ENCODE measurements at places on chromosomes 5 and 9. TPM values are rescaled to one million over a fixed set of nuclear protein-coding genes. Genes with fewer than 3 reads are reported as not detected.

DNA sequence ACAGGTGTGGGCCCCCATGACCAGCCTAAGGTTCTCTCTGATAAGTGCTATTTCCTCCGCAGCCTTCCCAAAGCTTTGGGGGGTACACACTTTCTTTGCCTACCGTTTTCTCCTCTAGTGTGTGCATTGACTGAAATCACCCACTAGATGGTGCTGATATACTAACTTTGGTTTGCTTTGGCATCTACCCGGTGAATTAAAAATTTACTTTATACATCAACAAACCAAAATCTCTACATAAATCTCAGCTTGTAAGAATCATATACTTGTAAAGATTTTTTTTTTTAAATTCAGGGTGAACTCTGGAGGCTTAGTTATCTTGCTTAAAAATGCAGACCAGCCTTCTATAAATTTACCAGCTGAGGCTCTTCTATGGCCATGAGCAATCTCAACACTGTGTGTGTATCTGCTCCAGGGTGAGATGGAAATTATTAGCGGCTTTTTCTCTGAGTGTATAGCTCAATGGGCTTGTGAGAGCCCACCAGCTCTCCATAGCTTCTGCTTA is 475.7 kb upstream of the TNC start:
- no peak for DNase-seq

GRCh38 chr5:78500028-78500427 is 139.6 kb downstream of the SCAMP1 start:
- no peak for DNase-seq

GRCh38 chr5:160359242-160359641 is 11.2 kb downstream of the C1QTNF2 start:
- no peak for DNase-seq

DNA sequence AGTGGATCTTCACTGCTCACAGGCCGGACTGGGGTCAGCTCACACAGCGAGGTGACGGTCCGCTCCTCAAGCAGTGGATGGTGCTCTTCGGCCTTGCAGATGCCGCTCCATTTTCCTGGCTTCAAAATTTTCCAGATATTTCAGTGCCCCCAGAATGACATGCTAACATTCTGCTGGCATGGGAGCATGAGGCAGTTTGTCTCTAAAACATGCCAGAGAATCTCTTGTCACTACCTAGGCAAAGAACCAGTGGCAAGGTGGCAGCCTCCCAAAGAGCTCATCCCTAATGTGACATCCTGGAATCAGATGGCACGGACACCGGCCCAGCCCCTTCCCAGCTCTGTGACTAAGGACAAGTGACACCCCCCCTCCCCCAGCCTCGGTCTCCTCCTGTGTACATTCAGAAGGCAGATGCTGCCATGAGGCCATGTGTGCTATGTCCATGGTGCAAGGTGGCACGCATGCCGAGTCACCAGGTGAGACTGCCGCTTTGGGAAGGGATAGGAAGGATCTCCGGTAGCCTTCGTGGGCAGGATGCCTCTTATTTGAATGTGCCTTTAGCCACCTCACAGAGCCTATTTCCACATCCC is 2.7 kb downstream of the S1PR3 start:
- DNase-seq, result no peak

DNA sequence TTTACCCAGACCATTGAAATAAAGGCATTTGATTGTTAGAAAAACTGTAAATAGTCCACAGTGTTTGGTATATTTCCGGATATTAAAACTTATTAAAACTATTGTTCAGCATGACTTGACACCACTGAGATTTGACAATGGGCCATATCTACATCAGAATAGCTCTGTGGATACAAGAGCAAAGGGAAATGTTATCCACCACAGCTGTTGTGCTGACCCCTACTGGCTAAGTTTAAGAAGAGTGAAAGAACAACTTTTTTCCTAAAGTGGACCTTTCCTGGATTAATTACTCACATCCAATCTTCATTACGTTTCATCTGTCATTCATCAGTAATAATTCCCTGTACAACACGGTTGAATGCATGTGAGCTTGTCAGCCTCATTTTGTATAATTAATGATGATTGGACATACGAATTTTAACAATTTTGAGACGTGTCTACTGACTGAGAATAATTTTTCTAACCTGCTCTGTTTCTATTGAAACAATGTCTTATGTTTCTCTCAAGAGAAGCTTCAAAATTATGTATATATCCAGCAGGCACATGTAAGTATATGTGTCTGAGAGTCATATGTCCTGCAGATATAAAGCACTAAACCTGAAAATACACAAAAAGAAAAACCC is 1952.6 kb downstream of the MAT2B start:
- no peak for DNase-seq

DNA sequence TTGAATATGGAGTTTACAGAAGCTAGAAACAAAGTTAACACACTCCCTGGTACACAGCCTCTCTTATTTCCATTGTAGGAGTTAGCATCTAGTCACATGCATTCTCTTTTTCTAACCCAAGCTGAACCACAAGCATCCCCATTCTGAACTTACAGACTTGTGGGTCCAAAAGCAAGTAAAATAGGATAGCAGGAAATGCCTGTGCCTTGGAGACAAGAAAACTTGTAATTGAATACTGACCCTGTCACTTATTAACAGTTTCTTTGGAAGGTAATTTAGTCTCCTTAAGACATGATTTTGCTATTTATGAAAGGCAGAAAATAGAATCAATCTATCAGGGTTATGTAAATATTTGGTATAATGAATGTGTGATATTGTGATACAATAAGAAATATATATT is 353.6 kb downstream of the TLE4 start:
- no peak for DNase-seq

DNA sequence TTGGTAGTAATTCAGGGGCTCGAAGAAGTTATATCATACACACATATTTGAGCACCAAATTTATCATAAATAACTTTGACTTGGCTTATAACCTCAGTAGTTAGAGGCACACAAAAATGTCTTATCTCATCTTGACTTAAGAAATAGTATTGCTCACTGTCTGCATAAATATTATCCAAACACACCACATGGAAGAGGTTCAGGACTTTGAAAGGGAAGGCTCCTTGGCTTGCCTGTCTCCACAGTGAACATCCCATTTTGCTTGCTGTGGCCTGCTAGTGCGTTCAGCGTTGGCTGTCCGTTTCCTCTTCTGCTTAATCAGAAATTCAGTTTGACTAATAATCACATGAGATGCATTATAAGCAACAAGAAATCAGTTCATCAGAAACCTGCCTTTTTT is 13.9 kb downstream of the GRXCR2 start:
- no peak for DNase-seq

DNA sequence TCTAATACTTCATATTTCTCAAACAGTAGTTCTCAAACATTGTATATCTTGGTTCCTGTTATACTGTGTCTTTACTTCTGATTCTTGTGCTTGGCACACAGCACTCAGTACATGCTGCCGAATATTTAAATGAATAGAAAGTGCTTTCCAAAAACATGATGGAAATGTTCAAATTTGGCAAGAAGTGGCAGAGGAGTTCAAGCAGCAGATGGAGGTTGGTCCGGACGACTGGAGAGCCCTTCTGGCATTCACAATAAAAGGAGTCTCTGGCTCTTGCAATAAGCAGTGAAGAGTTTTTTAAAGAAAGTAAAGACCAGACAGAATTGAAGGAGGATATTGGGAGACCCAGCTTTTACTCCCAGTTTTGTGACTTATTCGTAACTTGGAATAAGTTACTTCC is 36.3 kb downstream of the TSTD2 start:
- no peak for DNase-seq

GRCh38 chr5:140322751-140323731 is 20.1 kb upstream of the PFDN1 start:
- no peak for DNase-seq

DNA sequence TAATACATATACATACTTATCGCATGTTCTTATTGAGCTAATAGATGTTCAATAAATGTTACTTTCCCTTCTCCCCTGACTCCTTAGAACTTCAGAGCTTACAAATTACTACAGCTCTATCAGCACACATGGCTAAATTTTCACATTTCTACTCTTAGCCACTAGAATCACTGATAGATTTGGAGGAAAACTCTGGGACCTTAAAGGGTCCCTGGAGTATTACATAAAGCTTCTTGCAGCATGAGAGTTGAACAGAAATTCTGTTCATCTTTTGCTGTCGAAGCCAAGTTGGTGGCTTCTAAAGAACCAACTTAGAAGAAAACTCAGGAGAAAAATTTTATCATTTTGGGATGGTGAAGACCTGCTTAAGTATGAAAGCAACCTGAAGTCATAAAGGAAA is 15.5 kb downstream of the B4GALT1 start:
- DNase-seq, result no peak

GRCh38 chr9:69054989-69055388 is 19.4 kb downstream of the FXN start:
- no peak for DNase-seq

- no peak for DNase-seq
These were observed 225.9 kb downstream of the VPS13A start for GRCh38 chr9:77403239-77403638.

- no peak for DNase-seq
These were observed 34.1 kb upstream of the PDE8B start for GRCh38 chr5:77176429-77176828.

GRCh38 chr9:6959270-6960000 is 201.7 kb downstream of the KDM4C start:
- no peak for DNase-seq

- DNase-seq, result no peak
These were observed 125.1 kb downstream of the RPS23 start for GRCh38 chr5:82152978-82153481.

GRCh38 chr5:110751902-110752762 is 13.3 kb downstream of the SLC25A46 start:
- DNase-seq, result no peak

WASHC1 gene
- total RNA-seq, result 17.5 TPM

GRCh38 chr5:153926201-153926600 is 112.5 kb downstream of the FAM114A2 start:
- DNase-seq, result no peak

GRCh38 chr5:116573702-116574366 is 789 bp downstream of the SEMA6A start:
- DNase-seq, result no peak

- no peak for DNase-seq
These were observed 18.9 kb upstream of the TTC33 start for GRCh38 chr5:40774623-40775022.

GRCh38 chr5:137490591-137490990 is 8.5 kb downstream of the SPOCK1 start:
- no peak for DNase-seq

DNA sequence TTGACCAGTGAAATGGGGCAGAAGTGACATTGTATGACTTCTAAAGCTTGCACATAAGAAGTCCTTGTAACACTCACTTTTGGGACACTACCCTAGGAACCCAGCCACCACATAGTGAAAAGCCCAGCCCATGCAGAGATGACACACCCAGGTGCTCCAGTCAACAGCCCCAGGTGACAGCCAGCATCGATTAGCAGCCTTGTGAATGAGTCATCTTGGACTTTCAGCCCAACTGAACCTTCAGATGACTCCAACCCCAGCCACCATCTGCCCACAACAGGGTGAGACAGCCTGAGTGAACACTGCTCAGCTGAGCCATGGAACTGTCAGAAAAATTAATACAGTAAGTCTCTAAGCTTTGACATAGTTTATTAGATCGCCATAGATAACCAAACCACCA is 458.6 kb downstream of the ZSWIM6 start:
- DNase-seq, result no peak

GRCh38 chr5:91114658-91115057 is 268.5 kb downstream of the ARRDC3 start:
- DNase-seq, result no peak

DNA sequence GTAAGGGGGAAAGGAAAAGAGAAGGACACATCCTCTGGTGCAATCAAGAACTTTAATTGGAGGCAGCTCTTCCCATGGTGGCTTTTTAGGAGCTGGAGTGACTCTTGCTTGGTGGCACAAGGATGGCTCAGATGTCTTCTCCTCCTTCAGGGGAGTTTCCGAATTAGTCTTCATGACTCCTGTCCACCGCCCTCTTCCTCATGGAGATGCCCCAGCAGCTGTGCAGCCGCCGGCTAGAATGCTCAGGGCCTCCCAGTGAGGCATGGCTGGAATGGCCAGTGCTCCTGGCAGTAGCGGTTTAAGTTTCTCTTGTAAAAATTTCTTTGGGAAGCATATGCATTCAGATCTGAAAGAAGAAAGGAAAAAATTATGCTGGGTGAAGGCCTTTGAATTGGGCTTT is 8.8 kb upstream of the TEX53 start:
- DNase-seq, result no peak

KIAA0825 gene
- 6.2 TPM for total RNA-seq

DNA sequence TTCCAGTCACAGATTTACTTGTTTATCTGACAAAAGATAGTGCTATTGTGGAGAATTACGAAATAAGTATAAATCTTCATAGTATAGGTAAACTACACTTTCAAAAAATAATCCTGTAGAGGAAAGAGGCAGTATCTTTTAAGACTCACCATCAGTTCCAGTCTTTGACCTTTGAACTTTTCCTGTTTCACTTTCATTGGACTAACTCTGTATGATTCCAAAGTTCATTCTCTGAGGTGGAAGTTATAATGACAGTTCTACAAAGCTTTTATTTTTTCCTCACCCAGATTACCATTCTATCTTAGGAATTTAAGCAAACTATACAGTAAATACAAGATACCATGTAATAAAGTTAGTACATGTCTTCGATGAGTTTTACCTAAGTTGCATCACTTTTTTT is 901.3 kb upstream of the SEMA6A start:
- DNase-seq, result no peak

- no peak for DNase-seq
These were observed 332.5 kb upstream of the RPS23 start for GRCh38 chr5:82610686-82611085.

PLAC8L1 gene
- not detected for total RNA-seq

TPPP gene
- total RNA-seq, result not detected

TAF11L10 gene
- total RNA-seq, result not detected

- no peak for DNase-seq
These were observed 46.4 kb upstream of the MEF2C start for GRCh38 chr5:88929385-88929784.

ACSL6 gene
- 1.5 TPM for total RNA-seq

- DNase-seq, result peak; percentile 53
These were observed 26.1 kb upstream of the FCN1 start for GRCh38 chr9:134943836-134944235.

DNA sequence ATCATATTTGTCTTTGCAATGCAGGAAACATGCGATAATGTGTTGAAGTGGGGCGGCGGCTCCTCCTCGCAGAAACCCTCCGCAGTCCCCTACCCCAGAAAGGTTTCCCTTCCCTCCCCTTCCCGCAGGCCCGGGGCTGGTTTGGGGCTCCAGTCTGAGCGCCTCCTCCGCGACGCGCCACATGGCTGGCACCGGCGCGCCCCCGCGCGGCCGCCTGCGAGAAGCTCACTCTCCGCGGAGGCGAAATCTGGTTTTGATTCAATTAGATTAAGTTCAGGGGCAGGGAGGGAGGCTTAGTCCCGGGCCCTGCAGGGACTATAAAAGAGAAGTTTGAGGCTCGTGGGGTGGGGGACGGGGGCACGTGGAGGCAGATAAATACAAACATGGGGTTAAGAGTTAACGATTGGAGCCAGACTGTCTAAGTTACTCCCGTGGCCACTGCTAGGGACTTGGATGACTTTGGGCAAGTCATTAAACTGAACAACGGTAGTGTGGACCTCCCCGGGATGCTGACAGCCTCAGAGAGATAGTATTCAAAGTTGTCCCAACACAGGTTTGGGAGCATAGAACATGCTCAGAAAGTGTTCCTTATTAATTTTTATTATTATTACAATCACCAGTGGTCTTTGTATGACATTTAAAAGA is 69.4 kb downstream of the MSX2 start:
- DNase-seq, result no peak

SPINK5 gene
- total RNA-seq, result not detected

GRCh38 chr9:85727500-85727899 is 14.3 kb downstream of the AGTPBP1 start:
- no peak for DNase-seq

GRCh38 chr5:143019614-143020515 is 249.7 kb downstream of the ARHGAP26 start:
- DNase-seq, result no peak

All from natural killer cell treated with Interleukin-12 subunit alpha and Interleukin-12 subunit beta and Interleukin-15 and Interleukin-18, amount 100 ng/mL, for 72 hours (primary cell).